Activated CD4-positive, alpha-beta T cell treated with anti-CD3 and anti-CD28 coated beads, Interleukin-2, amount 10 ng/mL, durations not matched to agents 24 days and 14 days (primary cell): ENCODE measurements at places on chromosomes 3 and 15. TPM values are rescaled to one million over a fixed set of nuclear protein-coding genes. Genes with fewer than 3 reads are reported as not detected.

GRCh38 chr3:152021951-152022461 is 148.6 kb downstream of the SUCNR1 start:
- no peak for DNase-seq

- no peak for DNase-seq
These were observed 493.0 kb upstream of the NR2F2 start for GRCh38 chr15:95837341-95838004.

Gene EIF5A2
- total RNA-seq, result 8.7 and 9.7 TPM in 2 replicates

- DNase-seq, result no peak
These were observed 89.8 kb upstream of the MEX3B start for GRCh38 chr15:82135638-82136037.

- DNase-seq, result no peak
These were observed 42.9 kb downstream of the LARP6 start for GRCh38 chr15:70810916-70811578.

GRCh38 chr3:43076857-43077256 is 29.0 kb downstream of the POMGNT2 start:
- no peak for DNase-seq

Gene HYAL1
- 0.28 and 0.50 TPM in 2 replicates for total RNA-seq

Gene CYP1A2
- not detected in 2 replicates for total RNA-seq

GRCh38 chr3:140284372-140284771 is 349.4 kb downstream of the CLSTN2 start:
- DNase-seq, result no peak

Gene ARIH1
- total RNA-seq, result 140 and 141 TPM in 2 replicates

- peak; percentile 98 for DNase-seq
These were observed 2.8 kb upstream of the BCL6 start for GRCh38 chr3:187748050-187748481.

GRCh38 chr15:48887144-48887543 is 9.2 kb downstream of the EID1 start:
- DNase-seq, result no peak

Gene FBXL22
- 0.80 and 1.3 TPM in 2 replicates for total RNA-seq

Gene TLNRD1
- 25.6 and 25.8 TPM in 2 replicates for total RNA-seq

Gene PCSK6
- 4.7 and 5.4 TPM in 2 replicates for total RNA-seq

Gene OR5K1
- total RNA-seq, result not detected in 2 replicates

- no peak for DNase-seq
These were observed 507.0 kb downstream of the FOXP1 start for GRCh38 chr3:71076361-71077002.
